ENCODE measurements at places on chromosomes 3 and 15.
A peak's percentile ranks its signal among the peaks of the same experiment; 100 is the strongest.

DNA sequence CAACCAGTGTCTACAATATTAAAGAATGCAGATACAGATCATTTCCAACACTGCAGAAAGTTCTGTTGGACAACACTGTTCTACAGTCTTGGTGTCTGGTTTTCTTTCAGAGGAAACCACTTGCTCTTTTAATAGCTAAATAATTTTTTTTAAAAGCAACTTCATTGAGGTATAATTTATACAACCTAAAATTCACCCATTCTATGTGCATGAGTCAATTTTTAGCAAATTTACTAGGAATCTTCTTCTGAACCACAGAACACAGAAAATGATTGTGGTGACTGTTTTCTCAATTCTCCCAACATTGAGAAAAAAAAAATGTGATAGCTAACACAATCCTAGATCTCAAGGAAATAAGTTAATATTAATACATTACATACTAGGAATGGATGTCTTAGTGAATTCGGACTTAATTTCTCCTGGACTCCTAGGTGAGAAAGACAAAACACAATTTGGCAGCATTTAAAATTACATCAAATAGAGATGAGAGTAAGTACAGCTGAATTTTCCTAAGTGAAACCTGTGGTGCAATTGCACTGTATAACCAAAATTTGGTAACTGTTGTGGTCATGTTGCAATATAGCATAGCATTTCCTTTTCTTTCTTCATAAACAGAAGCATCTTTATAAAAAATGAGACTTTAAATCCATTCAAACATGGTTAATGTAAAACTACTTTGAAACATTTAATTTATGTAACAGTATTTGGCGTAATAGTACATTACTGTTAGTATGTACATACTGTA is 15.3 kb upstream of the PLCL2 start:
- DNase-seq: no peak

- no peak for DNase-seq
Observed at GRCh38 chr3:51283421-51283820, 101.7 kb upstream of the MANF start.

GRCh38 chr15:41993472-41994170 is 21.3 kb upstream of the EHD4 start:
- DNase-seq: no peak

GRCh38 chr15:84715441-84716035 is 401 bp downstream of the SEC11A start:
- no peak for DNase-seq

GRCh38 chr3:141610939-141611338 is 124.1 kb downstream of the RASA2 start:
- no peak for DNase-seq

GRCh38 chr15:80081390-80081789 is 21.9 kb downstream of the ZFAND6 start:
- DNase-seq: no peak

- no peak for DNase-seq
Observed at GRCh38 chr15:91889111-91889815, 35.8 kb downstream of the SLCO3A1 start.

- DNase-seq: no peak
Observed at GRCh38 chr3:129663930-129664646, 57.6 kb upstream of the PLXND1 start.

- DNase-seq: no peak
Observed at GRCh38 chr15:83516935-83517334, 69.8 kb downstream of the SH3GL3 start.

- peak; percentile 89 for DNase-seq
Observed at GRCh38 chr3:14431917-14432834, 29.8 kb downstream of the SLC6A6 start.

GRCh38 chr3:64873400-64873799 is 185.6 kb upstream of the ADAMTS9 start:
- DNase-seq: no peak

DNA sequence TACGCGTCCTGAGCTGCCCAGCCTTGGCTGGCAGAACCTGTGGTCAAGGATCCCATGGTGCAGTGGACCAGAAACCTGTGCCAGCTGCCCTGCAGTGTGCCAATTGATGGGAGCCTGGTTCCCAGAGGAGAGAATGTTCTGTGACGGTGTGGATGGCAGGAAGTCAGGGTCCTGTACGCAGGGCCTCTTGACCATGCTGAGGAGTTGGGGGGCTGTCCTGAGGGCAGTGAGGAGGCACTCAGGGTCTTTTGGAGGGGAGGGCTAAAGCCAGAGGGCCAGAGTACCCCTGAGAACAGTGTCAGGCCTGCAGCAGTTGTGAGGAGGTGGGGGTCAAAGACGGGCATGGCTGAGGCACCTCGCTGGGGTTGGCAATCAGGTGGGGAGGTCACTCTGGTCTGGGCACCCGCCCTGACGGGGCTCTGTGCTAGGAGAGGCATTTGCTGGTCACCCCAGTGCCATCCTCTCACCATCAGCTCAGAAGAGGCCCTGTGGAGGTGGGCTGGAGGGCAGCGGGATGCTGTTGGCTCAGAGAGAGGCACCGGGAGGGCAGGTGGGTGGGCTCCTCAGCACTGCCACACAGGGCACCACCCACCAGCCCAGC is 61.0 kb downstream of the SCN5A start:
- DNase-seq: no peak

- DNase-seq: no peak
Observed at GRCh38 chr3:30227571-30228301, 378.7 kb upstream of the TGFBR2 start.

GRCh38 chr3:43733459-43734384 is 43.0 kb downstream of the ABHD5 start:
- DNase-seq: no peak

- no peak for DNase-seq
Observed at GRCh38 chr15:52103217-52104207, 9.1 kb downstream of the BCL2L10 start.

- peak; percentile 26 for DNase-seq
Observed at GRCh38 chr3:28667646-28668621, 319.3 kb upstream of the AZI2 start.

GRCh38 chr15:99441871-99442251 is 123.9 kb upstream of the MEF2A start:
- peak; percentile 11 for DNase-seq

GRCh38 chr3:188323067-188323842 is 169.3 kb downstream of the LPP start:
- DNase-seq: no peak

DNA sequence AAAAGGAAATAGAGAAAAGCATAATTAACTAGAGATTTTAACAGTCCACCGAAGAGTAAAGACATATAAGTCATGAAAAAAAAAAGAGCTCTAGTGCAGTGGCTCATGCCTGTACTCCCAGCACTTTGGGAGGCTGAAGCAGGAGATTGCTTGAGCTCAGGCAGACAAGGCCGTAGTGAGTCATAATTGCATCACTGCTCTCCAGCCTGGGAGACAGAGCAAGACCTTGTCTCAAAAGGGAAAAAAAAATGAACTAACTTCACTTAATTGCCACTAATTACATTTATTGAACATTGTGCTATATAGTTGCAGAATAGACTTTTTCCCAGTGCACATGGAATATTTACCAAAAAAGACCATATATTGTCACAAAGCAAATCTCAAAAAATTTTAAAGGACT is 221.8 kb downstream of the CBLB start:
- no peak for DNase-seq

GRCh38 chr3:7640787-7641186 is 779.9 kb downstream of the GRM7 start:
- no peak for DNase-seq

- no peak for DNase-seq
Observed at GRCh38 chr3:99842826-99843589, 25.3 kb downstream of the CMSS1 start.

DNA sequence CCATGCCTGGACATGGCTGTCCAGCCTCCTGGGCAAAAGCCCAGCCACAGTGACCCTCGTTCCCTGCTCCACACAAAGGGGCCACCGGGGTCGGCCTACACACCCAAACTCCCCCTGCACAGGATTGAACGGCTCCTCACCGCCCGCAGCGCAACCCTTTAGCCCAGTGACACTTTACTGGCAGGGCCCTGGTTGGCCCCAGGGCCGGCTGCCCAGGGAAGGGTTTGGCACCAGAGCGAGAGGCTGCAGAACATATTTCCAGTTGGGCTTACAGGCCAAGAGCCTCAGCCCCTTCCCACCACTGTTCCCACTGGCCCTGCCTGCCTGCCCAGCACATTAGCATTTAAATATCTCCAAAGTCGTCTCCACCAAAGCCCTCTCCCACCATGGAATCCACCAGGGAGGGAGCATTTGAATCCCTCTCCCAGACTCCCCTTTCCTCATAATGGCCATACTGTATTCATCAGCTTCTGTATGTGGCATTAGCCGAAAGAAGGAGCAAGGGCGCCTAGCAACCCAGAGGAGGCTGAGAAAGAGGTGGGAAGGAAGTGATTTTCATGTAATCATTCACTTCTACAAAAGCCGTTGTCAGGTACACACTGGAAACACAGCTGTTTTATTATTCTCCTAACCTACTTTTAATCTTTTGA is 85.4 kb downstream of the SLC6A11 start:
- no peak for DNase-seq

DNA sequence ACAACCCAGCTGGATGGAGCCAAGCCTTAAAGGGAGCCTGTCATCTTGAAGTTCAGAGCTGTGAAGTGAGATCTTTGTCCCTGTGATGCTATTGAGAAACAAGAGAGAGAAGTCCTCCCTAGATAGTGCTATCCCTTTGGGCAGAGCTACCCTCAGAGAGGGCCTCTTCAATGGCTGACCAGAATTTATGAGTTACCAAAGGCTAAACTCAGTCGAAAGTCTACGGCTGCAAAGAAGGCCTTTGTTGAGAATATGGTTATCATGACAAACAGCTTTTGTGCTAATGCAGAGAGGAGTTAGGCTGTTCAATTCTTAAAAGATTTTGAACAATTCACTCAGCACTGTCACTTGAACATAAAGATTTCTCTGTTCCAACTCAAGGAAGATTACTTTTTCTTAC is 65.9 kb upstream of the C3orf80 start:
- no peak for DNase-seq

DNA sequence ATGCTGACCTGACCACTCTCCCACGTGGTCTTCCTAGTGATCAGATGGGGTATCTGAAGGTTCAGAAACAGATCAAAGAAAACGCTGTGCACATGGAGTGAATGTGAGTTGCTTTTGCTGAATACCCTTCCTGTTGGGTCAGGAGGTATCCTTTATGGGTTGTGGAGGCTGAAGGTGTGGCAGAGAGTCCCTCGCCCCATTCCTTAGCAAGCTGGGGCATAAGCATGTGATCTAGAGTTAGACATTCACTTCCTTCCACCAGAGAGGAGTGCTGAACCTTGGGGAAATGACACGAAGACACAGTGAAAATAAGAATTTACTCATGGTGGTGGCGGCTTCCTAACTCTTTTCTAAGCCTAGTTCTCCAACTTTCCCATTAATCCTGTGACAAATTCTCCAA is 27.8 kb upstream of the SPTBN5 start:
- no peak for DNase-seq

GRCh38 chr3:125403789-125404188 is 28.7 kb upstream of the ZNF148 start:
- no peak for DNase-seq
